ENCODE measurements at places on chromosomes 7 and 10. TPM values are rescaled to one million over a fixed set of nuclear protein-coding genes. Genes with fewer than 3 reads are reported as not detected.
A peak's percentile ranks its signal among the peaks of the same experiment; 100 is the strongest.

DNA sequence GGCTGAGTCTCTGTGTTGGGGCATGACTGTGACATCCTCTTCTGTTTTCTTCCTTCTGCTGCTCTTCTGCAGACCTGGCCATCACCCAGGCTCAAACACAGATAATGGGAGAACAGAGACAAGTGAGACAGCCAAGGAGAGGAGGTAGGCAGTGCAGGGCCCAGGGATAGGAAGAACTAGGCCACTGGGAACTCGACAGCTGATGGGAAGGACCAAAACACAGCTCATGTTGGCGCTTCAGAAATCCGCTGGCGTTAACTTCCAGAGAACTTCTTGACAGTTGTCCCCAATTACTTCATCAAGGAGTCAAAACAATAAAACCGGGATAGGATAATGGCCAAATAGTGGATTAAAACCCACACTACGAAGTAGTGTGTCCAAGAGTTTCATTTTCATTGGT, 97.0 kb upstream of the PALS2 start:
- no peaks in the 10 kb centered on the region for H3K36me3 ChIP-seq
- DNase-seq, result no peak
- no peak overlapping the region for H3K27ac ChIP-seq
- H3K27me3 ChIP-seq, result peaks cover 9% of the 10 kb centered on the region

DNA sequence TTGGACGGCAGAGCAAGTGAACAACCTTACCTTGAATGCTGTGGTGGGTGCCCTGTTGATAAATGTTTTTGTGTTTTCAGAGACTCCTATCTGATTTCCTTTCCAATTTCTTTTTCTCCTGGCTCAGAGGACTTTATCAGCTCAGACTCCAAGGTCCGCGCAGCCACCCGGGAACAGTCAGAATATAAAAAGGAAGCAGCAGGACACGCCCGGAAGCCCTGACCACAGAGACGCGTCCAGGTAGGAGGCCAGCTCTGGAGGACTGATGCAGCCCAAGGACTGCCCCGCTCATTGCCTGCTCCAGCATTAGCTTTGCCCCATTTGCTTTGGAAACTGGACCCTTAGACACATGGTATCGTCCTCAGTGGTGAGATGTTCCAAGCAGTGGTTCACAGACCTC, 61.3 kb downstream of the TACC2 start:
- H3K36me3 ChIP-seq, result no peaks in the 10 kb centered on the region
- no peaks in the 10 kb centered on the region for H3K4me1 ChIP-seq
- H3K27ac ChIP-seq, result no peak overlapping the region
- no peak for DNase-seq

DNA sequence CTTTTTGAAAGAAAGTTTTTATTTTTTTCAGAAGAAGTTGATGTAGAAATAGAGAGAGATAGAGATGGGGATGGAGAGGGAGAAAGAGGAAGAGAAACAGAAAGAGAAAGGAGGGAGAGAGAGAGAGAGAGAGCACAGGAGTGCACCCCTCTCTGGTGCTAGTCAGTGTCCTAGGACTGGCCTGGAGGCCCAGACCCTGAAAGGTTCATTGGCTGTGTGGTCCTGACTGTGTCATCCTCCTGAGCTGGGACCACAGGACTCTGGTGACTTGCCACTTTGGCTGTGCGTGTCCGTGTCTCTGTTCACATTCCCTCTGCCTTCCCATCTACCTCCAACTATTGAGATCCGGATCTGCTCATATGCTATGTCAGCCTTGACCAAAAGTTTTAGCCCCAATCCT, 62.1 kb upstream of the SHH start:
- H3K27me3 ChIP-seq, result peaks cover 22% of the 10 kb centered on the region

DNA sequence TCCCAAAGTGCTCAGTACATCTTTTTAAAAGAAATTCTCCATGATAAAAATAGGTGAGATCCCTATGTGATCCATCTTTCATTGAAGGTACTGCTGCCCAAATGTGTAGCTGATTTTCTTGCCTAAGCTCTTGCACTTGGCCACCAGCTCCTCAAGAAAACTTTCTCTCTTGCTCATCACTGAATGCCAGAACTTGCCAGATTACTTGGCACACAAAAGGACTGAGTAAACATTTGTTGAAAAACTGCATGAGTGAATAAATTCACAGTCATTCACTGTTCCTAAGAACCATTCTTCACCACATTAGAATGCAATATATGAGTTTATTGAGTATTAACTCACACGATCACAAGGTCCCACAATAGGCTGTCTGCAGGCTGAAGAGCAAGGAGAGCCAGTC, 99.9 kb downstream of the TRIL start:
- H3K4me1 ChIP-seq, result peaks cover 13% of the 10 kb centered on the region
- no peak for DNase-seq
- H3K27ac ChIP-seq, result no peak overlapping the region
- peaks cover 56% of the 10 kb centered on the region for H3K27me3 ChIP-seq

DNA sequence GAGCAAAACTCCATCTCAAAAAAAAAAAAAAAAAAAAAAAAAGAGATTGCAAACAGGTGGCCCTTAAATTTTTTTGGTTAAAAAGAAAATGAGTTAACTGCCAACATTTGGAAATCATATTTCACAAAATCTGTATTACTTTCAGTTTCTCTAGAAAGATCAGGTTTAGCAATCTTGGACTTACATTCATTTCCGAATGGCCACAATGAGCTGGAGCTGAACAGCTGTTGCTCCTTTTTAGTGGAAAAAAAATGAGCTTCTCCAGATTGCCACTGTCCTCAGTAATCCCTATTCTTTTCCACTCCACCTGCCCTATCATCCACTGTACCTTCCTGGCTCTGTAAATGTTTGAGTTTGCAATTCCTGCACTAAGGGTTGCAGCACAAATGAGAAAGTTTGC, 43.6 kb downstream of the RAB11FIP2 start:
- no peaks in the 10 kb centered on the region for H3K27me3 ChIP-seq
- no peaks in the 10 kb centered on the region for H3K4me1 ChIP-seq
- no peak overlapping the region for H3K27ac ChIP-seq
- peaks cover 60% of the 10 kb centered on the region for H3K36me3 ChIP-seq

DNA sequence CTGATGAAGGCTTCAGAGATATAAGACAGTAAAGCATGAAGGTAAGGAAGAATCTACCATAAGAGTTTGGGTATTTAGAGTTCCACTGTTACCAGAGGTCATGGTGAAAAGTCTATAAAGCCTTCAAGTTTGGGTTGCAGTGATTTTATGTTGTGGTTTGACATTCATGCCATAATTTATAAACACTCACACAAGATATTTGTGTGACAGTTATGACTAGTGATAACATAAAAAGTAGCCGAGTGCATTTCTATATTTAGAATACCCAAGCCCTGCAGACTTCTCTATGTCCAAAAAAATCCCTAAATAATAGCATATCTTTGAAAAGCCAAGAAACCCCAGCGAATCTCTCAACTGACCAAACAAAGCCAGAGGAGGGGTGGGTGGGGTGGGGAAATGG, 229.9 kb downstream of the CXCL12 start:
- DNase-seq, result no peak
- H3K4me3 ChIP-seq, result no peak overlapping the region
- H3K36me3 ChIP-seq, result peaks cover 5% of the 10 kb centered on the region
- H3K27ac ChIP-seq, result no peak overlapping the region

DNA sequence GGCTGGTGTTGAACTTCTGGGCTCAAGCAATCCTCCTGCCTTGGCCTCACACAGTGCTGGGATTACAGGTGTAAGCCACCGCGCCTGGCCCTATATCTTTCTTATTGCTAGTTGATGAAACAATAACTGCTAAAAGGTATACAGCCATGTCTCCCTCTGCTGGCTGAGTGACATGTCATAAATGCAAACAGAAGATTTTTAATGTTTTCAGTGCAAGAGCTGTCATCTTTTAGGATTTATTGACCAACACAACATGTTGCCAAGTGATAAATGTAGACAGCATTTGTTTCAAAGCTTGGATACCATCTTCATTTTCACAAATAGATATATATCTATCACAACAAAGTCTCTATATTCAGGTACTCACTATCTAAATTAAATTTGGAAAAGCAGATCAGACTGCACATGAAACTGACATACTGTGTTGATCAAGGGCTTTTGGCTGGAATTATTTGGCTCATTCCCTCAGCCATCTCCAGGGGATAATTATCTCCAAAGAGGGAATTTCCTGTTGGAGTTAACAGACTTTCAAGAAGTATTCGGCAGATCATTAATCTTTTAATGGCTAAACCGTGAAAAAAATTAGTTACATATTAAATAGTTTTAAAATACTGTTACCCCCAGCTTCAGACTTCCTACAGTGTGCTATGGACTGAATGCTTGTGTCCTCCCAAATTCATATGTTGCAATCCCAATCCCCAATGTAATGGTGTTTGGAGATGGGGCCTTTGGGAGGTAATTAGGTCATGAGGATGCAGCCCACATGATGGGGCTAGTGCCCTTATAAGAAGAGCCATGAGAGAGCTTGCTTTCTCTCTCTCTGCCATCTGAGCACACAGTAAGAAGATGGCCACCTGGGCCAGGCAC, 41.3 kb upstream of the SRPK2 start:
- H3K4me1 ChIP-seq, result peaks cover 3% of the 10 kb centered on the region
- H3K27me3 ChIP-seq, result no peaks in the 10 kb centered on the region
- H3K27ac ChIP-seq, result no peak overlapping the region
- H3K4me3 ChIP-seq, result no peak overlapping the region
- H3K36me3 ChIP-seq, result no peaks in the 10 kb centered on the region

DNA sequence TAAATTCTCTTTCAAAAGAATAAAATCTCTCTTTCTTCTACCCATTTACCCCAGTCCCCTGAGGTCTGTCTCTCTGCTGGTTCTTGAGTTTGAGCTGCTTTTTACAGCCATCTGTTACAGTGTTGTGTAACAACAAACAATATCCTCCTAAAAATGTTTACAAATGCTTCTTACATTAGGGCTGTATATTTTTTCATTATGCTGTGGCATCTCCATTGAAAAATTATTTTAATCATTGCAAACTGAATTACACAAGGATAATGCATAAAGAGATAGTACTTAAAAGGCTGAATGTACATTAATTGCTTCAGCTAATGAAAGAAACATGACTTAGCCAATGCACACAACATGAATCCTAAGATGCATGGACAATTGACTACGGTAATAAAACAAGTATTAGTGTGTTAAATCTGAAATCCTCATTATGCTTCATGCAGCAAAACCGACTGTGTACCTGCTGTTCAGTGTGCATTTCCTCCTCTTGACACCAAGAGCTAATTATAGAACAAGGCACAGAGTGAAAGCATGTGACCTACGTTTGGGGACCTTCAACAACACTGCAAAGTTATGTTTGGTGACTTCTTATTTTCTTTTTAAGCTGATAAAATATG, 181.7 kb upstream of the RHOBTB1 start:
- no peak overlapping the region for H3K27ac ChIP-seq
- H3K27me3 ChIP-seq, result no peaks in the 10 kb centered on the region
- no peaks in the 10 kb centered on the region for H3K36me3 ChIP-seq
- no peaks in the 10 kb centered on the region for H3K4me1 ChIP-seq
- DNase-seq, result no peak

- H3K4me3 ChIP-seq, result peak overlapping the region; percentile 73
- DNase-seq, result no peak
- no peaks in the 10 kb centered on the region for H3K36me3 ChIP-seq
- peaks cover 49% of the 10 kb centered on the region for H3K4me1 ChIP-seq
Observed at GRCh38 chr7:27202018-27202861, 2.3 kb upstream of the HOXA13 start.

GRCh38 chr7:131606346-131607290, 50.2 kb upstream of the PODXL start:
- peaks cover 25% of the 10 kb centered on the region for H3K27me3 ChIP-seq
- H3K4me1 ChIP-seq, result peaks cover 6% of the 10 kb centered on the region
- H3K4me3 ChIP-seq, result no peak overlapping the region
- H3K27ac ChIP-seq, result no peak overlapping the region

The COL28A1 gene
- not detected for polyA plus RNA-seq

The C1QL3 gene
- polyA plus RNA-seq, result not detected

The FZD8 gene
- not detected for polyA plus RNA-seq

The CHN2 gene
- 0.90 TPM for polyA plus RNA-seq

The BRAT1 gene
- polyA plus RNA-seq, result 43.6 TPM

The GALNT17 gene
- not detected for polyA plus RNA-seq

Data from naive thymus-derived CD8-positive, alpha-beta T cell (primary cell).